ENCODE measurements at places on chromosomes 6 and 20.

- no peak for DNase-seq
Measured at GRCh38 chr6:149888659-149889058, 9.3 kb downstream of the RAET1E start.

DNA sequence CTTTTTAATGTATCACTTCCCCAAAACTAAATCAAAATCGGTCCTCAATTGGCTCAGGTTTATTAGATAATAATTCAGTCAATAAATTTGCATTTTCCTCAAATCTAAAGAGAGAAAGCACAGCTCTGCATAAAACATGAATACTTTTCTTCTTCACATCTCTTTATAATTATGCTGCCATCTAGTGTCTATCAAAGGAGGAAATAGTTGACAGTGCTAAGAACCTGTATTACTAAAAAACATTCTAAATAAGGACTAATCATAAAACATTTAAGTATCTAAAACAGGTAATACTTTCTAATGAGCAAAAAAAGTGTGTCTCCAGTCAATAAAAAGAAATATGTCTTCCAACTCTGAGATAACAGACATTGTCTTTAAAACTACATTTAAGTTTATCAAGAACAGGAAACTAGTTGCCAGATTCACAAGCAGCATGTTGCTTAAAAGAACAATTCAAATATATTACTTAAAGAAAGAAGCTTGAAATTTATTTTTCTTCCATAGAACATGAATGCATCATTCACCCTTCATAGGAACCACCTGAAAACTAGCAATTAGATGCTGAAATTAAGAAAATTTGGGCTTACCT is 56.5 kb upstream of the DST start:
- DNase-seq = no peak

DNA sequence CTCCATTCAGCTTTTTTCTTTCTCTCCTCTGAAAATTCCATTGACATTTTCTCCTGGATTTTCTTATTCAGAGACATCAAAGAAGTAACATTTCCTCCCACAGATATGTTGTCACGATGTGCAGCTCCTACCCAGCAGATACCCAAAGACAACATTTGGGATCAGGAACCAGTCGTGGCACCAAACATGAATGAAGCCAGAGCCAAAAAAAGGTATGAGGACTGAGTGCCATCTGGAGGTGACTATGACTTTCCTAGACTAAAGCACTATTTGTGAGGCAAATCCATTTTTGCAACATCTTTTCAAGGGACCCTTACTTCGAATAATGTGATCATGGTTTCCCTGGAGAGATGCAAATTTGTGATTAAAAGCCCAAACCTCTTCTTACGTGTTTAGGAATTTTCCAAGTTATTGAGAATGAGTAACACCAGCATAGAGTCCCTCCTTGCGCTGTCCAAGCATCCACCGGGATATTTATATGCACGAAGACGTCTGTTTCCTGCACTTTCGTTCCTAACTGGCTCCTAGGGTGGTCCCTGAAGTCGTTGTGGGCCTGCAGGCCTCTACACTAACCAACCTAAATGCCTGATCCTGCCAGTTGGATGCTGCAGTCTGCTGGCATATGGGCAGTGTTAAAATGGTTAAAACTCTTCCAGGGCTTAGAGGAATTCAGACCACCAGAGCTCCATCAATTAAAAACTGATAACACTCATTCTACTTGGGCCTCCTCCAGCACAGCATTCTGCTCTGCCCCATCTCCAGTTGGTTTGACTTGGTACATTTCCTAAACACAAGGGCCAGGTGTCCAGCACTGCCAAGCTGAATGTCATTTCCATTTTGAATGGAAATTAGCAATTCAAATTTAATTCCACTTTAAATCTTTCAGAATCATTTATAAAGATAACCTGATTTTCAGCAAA is 256.6 kb downstream of the C6orf118 start:
- no peak for DNase-seq

GRCh38 chr20:1822564-1823449 is 72.4 kb upstream of the SIRPA start:
- DNase-seq = no peak

- no peak for DNase-seq
Measured at GRCh38 chr20:19690462-19690861, 67.6 kb upstream of the RIN2 start.

DNA sequence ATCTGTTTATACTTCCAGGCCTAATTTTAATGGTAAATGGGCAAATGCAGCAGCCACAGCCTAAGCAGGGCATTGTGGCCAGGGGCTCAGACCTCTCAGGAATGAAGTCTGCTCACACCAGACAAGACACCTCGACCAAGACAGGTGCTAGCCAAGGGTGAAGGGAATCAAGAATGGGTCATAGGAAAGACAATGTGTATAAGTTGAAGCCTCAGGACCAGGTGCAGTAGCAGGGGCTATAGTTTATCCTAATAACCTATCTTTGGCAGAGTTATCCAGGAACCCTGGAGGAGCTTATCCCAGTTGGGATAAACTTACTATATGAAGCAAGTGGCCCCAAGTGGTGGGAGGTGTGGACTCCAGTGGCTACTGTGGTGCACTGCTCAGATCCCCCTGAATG is 165.0 kb upstream of the TAB2 start:
- no peak for DNase-seq

DNA sequence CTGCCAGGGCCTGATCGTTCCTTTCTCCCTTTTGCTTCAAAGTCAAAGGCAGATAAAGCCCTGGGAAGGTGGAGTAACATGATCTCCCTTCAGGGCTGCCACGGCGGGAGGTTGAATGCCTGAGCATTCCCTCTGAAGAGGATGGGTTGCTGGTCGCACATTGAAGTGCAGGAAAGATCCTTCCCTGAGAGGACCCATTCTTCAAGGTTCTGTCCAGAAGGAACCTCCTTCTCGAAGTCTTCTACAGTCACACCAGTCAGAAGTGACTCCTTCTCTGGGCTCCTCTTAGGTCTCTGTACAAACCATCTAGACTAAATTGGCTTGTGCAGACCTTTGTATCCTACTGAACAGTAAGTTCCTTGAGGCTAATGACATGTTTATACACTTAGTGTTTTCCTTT is 192.6 kb upstream of the VGLL2 start:
- no peak for DNase-seq

DNA sequence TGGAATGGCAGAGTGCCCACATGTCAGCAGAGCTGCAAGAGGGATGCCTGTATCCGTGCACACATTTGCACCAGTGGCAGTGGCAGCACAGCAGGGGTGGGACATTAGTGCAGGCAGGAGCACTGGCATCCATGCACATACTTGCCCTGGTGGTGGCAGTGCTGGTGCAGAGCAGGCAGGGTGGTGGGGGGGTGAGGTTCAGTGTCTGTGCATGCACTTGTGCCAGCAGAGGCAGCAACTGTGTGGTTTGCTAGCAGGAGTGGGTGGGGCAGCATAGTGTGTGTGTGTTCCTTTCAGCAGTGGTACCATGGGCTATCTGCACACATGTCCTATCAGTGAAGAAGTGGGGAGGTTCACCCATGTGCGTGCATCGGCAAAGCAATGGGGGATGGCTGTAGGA is 151.6 kb downstream of the EPM2A start:
- DNase-seq = no peak
